ENCODE measurements at places on chromosomes 12 and 14.

DNA sequence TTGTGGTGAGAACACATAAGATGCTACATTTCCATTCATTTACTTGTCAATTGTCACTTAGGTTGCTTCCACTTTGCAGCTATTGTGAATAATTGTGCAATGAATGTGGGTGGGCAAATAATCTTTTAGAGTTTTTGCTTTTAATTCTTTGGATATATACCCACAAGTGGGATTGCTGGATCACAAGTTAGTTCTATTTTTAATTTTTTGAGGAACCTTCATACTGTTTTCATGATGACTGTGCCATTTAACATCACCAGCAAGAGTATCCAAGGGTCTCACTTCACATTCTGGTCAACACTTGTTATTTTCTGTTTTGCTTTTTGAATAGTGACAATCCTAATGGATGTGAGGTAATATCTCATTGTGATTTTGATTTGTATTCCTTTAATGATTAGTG, 10.5 kb downstream of the CLEC6A start:
- DNase-seq, result no peak

GRCh38 chr12:39490500-39491282, 47.8 kb upstream of the KIF21A start:
- no peak for DNase-seq

DNA sequence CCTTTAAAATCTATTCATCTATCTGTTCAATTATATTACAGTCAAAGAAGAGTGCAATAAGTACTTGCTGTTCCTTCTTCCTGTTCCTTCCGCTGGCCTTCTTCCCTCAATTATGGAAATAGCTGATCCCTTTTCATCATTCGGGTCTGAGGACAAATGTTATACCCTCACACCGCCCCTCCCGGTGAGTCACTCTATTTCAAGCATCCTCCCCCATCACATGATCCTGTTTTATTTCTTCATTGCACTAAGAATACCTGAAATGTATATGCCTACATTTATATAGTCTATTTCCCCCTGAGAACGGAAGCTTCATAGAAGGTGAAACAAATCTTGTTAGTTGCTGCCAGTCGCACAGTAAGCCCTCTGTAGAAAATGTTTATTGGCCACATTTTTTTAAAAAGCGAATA, 2.5 kb downstream of the SLC38A1 start:
- no peak for DNase-seq

- DNase-seq, result no peak
Observed at GRCh38 chr12:116924558-116925453, 14.1 kb downstream of the FBXW8 start.

- no peak for DNase-seq
Observed at GRCh38 chr12:13093848-13094220, 9.6 kb downstream of the GSG1 start.

- DNase-seq, result peak; percentile 43
Observed at GRCh38 chr14:75476274-75476995, 45.8 kb upstream of the BATF start.

DNA sequence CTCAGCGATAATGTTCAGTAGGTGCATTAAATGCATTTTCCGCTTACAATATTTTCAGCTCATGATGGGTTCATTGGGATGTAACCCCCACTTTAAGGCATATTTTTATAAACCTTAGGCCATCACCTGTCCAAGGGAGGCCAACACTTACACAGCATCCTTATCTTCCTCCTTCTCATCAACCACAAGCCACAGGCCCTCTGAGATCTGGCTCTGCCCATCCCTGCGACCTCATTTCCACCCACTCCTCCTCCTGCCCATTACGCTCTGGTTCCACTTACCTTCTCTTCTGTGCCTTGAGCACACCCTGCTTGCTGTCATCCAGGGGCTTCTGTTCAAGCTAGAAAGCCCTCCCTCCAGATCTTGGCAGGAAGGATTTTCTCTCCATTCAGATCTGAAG, 93.2 kb downstream of the EGLN3 start:
- DNase-seq, result no peak

- no peak for DNase-seq
Observed at GRCh38 chr12:53378724-53379388, 1.1 kb upstream of the SP1 start.

DNA sequence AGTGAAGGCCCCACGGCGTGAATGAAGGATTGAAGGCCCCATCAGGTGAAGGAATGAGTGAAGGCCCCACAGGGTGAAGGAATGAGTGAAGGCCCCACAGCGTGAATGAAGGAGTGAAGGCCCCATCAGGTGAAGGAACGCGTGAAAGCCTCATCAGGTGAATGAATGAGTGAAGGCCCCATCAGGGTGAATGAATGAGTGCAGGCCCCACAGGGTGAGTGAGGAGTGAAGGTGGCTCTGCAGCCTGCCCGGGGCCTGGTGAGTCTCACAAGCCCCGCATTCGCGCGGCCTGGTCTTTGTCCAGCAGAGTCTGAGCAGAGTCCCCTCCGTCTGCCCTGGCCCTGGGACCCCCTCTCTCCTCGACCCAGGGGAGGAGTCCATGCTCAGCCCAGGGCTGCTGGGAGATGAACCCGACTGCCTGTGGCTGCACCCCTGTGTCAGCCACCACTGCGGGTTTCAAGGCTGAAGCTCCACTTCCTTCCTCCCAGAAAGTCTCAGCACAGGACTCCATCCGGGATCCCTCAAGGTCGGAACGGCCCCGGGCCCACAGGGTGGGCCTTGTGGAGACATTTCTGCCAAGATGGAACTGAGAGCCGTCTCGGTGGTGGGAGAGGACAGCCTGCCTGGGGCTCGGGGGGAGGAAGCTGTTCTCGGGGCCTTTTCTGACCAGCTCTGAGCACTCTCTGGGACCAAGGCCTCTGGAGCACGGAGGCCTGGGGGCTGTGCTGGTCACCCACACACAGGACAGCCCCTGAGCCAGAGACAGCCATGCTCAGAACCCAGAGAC, 37.4 kb upstream of the TMEM179 start:
- DNase-seq, result no peak

GRCh38 chr12:127716166-127716565, 550.8 kb upstream of the TMEM132C start:
- DNase-seq, result no peak

GRCh38 chr14:65333943-65334687, 78.4 kb upstream of the FUT8 start:
- DNase-seq, result no peak

DNA sequence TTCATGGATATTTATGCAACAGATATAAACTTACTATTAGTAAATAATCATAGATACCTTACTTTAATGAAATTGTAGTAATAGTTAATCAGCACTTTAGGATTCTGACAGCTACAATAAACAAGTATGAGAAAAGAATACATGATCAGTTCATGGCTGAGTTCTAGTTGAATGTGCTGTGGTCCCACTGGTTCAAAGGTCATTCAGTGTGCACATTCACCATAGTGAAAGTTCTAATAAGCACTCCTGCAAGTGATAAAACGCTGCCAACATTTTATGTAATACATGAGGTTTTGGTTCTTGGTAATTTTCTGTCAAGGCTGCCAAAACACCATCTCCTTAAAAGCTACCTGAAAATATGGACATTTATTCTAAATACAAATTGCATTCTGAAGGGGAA, 92.6 kb downstream of the NUMB start:
- no peak for DNase-seq

- no peak for DNase-seq
Observed at GRCh38 chr14:88496414-88496813, 58.4 kb downstream of the PTPN21 start.

DNA sequence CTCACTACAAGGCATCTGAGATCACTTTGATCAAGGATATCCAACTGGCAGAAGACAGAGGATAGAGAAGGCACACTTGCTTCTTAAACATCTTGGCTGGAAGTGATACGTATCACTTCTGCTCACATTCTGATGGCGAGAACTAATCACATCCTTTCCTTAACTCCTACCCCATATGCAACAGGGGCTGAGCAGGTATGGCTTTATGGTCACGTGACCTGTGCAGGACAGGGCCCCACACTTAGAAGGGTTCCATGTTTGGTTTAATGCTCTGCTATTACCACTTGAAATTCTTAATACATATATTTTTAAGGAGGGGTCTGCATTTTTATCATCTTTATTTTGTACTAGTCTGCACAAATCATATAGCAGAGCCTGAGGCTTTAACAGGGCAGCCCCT, 177.3 kb downstream of the SLC15A5 start:
- DNase-seq, result no peak

- DNase-seq, result no peak
Observed at GRCh38 chr14:21384494-21384851, 654 bp upstream of the SUPT16H start.

DNA sequence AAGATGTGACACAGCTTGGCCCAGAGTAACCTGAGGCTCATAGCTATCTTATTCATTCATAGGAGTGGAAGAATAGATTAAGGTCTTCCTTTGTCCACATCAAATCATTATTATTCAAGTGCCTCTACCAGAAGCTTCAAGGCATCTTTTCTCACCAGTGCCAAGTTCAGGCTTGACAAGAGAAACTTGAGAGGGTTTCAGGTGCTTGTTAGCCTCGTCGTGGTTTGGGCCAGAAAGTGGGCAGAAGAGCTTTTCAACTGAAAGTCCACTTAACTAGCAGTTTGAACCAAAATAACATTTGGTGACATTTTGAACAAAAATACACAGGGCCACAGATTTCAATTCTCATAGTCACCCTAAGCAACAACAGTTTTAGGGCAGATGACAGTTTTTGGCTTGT, 1184.2 kb downstream of the FLRT2 start:
- no peak for DNase-seq

- no peak for DNase-seq
Observed at GRCh38 chr12:86137936-86138335, 118.3 kb downstream of the MGAT4C start.

DNA sequence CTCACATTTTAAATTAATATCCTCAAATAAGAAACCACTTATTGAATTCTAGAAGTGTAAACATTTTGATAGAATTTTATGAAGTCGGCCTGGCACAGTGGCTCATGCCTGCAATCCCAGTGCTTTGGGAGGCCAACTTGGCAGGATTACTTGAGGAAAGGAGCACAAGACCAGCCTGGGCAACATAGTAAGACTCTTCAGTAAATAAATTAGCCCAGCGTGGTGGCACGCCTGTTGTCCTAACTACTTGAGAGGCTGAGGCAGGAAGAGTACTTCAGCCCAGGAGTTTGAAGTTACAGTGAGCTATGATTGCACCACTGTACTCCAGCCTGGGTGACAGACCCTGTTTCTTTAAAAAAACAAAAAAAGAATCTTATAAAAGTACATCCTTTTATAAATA, 8.9 kb upstream of the ZNF410 start:
- DNase-seq, result no peak

GRCh38 chr12:112126000-112126438, 659 bp downstream of the TRAFD1 start:
- no peak for DNase-seq

- DNase-seq, result no peak
Observed at GRCh38 chr12:53712059-53712643, 15.1 kb downstream of the CALCOCO1 start.
